ENCODE measurements at places on chromosomes 1 and 21.

DNA sequence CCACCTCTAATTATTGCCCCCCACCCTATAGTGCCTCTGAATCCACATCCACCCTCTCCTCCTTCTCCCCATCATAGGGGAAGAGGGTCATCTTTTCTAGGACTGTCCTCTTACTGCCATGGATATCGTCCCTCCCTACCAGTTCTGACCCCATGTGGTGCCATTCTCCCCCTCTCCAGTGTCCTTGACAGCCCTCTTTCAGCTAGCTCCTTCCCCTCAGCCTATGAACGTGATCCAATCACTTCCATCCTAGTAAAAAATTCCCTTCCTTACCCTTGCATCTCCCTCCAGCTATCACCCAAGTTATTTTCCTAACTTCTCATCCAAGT, 172.7 kb downstream of the RRAGC start:
- no peak for DNase-seq

DNA sequence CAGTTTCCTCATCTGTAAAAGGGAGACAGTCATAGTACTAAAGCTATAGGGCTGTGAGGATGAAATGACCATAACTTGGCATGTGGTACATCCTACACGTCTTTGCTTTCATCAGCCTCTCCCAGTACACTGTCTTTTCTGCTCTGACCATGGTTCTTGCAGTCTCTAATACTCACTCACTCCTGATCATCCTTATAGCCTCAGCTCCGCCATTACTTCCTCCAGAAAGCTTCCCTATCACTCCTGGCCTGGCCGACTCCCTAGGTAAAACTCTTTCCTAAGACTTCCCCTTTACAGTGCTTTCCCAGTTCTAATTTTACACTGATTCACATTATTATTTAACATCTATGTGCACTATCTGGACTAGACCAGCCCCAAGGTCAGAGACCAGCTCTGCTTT, 5.0 kb upstream of the MRPL24 start:
- DNase-seq = no peak

DNA sequence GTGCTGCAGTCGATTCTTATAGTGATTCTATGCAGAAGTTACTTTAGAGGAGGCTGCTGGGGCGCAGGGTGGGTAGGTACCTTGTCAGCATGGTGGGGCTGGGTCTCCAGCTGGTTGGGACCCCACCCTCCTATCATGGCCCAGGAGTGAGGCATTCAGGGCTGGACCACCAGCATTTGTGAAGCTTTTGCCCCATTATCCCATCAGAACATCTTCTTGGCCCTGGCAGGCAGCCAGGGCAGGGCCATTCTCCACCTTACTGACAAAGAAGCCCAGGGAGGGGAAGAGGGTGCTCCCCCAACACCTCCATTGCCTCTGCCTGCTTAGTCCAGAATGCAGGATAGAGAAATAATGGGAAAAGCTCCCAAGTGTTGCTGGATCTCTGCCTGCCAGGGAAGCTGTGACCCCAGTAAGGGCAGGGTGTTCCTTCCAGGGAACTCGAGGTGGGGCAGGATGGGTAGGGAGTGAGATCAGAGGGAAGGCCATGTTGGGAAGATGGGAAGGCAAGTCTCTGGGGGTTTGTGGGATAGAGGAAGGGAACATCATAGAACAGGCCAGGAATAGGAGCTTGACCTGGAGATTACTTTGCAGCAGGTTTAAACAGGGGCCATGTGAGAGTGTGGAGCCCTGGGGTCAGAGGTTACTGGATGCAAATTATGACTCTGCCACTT, 16.2 kb upstream of the SLC2A1 start:
- DNase-seq = no peak

DNA sequence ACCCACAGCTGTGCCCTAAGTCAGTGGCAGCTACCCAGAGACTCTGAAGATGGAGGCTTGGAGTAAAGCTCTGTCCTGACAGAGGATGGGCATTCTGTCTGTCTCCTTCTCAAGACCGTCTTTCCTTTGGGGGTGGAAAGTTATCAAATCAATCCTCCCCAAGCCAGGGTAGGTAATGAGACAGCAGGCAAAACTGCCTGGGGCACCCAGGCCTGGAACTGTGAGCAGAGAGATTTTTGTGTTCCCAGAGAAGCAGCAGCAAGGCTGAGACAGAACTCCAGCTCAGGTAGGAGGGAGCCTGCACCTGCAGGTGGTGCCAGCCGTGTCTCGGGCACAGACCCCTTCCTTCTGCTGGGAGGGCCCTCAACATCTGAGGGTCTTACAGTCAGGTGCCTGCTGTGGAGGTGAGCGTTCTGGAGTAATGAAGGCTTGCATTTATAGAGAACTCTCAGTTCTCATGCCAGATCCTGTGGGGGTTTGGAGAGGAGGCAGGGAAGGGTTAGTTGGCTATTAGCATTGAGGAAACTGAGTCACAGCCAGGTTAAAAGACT, 95.6 kb downstream of the RIPK4 start:
- no peak for DNase-seq

GRCh38 chr1:180859306-180859705, 53.4 kb upstream of the KIAA1614 start:
- DNase-seq = no peak

DNA sequence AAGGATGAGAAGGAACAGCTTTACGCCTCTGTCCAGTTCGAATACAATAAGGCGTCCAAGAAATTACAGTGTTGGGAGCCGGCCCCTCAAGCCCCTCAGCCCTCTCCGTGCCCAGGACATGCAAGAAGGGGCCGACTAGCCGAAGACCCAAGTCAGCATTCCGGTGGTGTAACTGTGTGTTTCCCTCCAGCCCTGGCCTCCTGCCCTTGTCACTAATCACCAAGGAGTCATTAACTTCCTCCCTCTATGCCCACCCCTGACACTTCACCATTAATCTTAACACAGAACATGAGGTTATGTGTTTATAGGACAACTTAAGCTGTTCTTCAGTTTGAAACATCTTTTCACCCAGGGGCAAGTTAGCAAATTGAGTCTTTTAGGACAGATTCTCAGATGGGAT, 16.4 kb upstream of the C4BPB start:
- no peak for DNase-seq

- no peak for DNase-seq
Measured at GRCh38 chr1:43280692-43281091, 4.7 kb downstream of the C1orf210 start.

GRCh38 chr21:35993875-35994490, 66.3 kb downstream of the SETD4 start:
- DNase-seq = no peak

GRCh38 chr1:233704170-233704897, 90.4 kb downstream of the KCNK1 start:
- no peak for DNase-seq
